ENCODE measurements at places on chromosomes 7 and 10.
A peak's percentile ranks its signal among the peaks of the same experiment; 100 is the strongest.

DNA sequence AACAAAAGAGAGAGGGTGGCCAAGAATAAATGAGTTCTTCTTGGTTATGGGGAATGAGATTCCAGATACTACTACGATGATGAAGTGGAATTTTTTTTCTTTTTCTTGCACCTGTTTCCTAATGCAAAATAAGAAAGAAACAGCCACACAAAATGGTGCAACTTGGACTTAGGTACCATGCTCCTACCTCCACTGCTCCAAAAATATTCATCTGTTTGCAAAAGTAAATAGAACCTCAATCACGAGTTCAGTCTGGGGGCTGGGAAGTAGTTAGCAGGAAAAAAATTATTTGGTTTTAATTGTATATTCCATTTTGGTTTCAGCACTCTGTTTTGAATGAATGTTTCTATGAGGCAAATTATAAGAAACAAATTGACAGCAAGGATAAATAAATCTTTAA lies 73.5 kb downstream of the SLC25A13 start:
- no peak for DNase-seq

GRCh38 chr10:90915766-90916075 lies 5.2 kb downstream of the ANKRD1 start:
- no peak for DNase-seq

GRCh38 chr7:2666155-2666554 lies 21.8 kb upstream of the AMZ1 start:
- DNase-seq, result no peak

DNA sequence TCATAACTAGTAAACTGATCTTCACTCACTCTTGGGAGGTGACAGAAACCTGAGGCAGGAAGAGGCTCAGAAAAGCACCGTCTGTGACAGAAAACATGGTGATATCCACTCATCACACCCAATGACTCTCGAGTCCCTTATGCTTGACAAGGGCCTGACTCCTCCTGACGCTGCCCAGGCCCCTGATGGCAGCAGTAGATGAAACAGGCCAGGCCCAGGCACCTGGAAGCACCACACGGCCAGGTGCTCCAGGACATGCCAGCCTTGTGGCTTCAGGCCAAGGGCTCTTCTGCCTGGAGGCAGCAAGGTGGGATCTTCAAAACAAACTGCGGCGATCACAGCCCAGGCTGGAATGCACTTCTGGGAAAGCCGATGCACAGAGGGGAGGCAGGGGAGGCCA lies 89.3 kb downstream of the MAD1L1 start:
- DNase-seq, result no peak

GRCh38 chr10:7258948-7259523 lies 151.8 kb downstream of the SFMBT2 start:
- DNase-seq, result peak; percentile 64

DNA sequence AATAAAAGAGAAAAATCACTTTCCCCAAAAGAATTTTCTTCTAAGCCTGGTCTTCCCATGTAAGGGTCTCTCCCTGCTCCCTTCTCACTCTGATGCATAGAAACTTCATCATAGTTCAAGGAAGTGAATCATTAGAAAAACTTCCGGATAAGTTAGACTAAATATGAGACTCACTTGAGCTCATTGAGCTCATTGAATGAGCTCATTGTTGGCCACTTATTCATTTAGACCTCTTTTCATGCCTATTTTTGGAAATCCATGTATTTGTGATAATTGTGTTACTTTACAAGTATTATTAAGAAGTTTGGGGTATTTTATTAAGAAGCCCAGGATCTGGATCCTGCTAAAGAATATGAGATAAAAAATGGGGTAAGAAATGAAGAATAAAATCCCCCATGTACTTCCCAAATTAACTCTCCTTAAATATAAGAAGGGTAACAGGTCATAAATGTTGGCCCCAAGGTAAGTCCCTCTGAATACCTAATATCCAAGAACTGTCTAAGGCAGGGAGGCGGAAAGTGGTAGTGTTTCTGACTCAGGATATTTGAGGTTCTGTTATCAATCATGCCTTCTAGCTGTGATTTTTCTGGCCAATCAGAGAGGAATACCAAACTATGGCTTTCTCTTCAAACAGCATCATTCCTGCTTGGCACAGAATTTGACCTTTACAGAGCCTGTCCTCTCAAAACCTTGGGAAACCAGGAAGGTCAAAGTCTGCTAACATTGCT lies 236.5 kb upstream of the PTN start:
- DNase-seq, result no peak

- DNase-seq, result no peak
Measured at GRCh38 chr7:36064676-36065075, 88.4 kb upstream of the EEPD1 start.

- no peak for DNase-seq
Measured at GRCh38 chr7:15368653-15369052, 193.2 kb downstream of the AGMO start.

- DNase-seq, result no peak
Measured at GRCh38 chr10:31708046-31708445, 220.6 kb downstream of the ARHGAP12 start.

DNA sequence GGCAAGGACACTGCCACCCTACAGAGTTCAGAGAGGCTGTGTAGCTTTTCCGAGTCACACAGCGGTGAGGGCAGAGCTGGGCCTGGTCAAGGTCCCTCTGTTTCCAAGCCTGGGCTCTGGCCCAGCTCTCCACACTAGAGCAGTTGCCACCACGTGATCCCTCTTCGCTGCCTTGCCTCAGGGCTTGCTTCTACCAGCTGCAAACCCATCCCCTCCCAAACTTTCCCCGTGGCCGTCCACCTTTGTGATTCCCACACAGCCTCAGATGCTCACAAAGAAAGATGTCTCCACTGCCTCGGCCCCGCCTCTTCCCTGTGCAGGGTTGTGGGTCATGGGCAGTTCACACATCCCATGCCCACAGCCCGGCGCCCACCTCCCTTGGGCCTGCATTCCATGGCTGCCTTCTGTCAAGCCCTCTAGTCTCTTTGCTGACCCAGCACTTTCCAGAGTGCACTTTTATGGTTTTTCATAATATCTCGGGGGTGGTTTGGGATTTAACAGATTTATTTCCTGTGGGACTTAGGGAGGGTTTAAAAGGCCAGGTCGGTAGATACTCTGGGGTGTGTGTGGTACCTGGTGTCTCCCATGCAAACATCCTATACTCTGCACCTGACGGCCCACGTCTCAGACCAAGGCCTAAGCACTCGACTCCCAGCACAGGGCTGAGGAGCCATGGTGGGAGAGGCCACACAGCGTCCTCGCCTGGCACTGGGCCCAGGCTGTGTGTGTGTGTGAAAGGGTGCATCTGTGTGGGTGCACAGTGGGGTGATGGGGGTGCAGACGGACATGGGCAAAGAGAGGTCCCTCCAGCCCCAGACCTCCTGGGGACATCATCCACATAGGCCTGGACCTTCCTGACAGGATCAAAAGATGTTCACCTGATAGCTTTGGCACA lies 59.6 kb downstream of the PKD1L1 start:
- no peak for DNase-seq

GRCh38 chr7:49324040-49324439 lies 399.7 kb downstream of the CDC14C start:
- DNase-seq, result no peak

DNA sequence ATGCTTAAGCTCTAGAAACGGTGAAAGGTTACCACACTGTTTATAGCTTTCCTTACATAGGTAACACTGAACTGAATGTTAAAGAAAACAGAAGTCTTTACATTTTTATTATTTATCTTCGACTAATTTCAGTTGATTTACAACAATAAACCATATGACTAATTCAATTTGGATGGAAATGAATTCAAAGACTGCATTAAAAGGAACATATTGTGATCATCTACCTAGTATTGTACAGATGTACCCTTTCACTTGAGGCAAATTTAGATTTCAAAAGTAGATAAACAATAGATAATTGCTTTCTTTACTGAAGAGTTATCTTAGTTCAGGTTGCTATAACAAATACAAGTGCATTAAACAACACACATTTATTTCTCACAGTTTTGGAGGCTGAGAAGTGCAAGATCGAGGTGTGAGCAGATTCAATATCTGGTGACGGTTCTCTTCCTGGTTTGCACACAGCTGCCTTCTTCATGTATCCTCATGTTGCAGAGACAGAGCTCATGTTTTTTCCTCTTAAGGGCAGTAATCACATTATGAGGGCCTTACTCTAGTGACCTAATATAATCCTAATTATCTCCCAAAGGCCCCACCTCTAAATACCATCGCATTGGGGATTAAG lies 15.0 kb upstream of the ARMC3 start:
- no peak for DNase-seq

DNA sequence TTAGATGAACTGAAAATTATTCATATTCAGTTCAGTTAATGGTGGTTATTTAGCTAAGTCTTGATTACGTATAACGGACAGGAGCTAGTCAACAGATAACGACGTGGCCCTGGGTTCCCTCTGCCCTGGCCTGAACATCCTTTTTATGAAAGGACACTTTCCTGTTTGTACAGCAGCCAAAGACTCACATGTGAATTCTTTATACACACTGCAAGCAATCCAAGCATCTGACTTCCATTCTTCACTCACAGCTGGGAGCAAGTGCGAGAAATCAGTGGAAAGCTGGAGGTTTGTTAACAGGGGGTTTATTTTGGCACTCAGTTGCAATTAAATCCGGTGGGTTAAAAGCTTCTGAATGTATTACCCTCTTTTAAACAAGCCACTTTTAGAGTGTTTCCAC lies 148.1 kb upstream of the GDF10 start:
- DNase-seq, result no peak

DNA sequence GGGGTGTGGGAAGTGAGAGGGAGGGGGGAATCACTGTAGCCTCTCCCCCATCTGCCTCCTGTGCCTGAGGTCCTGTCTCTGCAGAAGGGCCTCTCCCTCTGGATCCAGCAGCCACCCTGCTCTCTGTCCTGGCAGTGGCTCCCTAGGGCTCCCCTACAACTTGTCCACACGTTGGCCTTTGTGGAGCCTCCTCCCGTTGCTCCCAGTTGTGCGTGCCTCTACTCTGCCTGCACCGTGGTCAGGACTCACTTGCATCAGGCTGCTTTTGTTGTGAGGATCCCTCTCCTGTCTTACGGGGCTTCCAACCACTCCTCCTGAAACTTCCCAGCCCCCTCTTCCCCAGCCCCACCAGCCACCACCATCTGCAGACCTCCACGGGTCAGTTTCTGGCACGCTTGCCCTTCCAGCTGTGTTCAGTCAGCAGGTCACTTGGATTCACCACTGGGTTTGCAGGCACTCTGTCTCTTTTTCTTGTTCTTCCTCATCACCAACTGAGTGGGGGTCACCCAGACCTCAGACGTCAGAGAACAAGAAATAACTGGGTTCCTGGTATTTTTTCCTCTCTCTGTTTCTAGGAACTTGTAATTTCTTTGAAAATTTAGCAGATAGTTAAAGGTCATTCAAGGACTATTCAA lies 62.3 kb downstream of the RAMP3 start:
- no peak for DNase-seq

DNA sequence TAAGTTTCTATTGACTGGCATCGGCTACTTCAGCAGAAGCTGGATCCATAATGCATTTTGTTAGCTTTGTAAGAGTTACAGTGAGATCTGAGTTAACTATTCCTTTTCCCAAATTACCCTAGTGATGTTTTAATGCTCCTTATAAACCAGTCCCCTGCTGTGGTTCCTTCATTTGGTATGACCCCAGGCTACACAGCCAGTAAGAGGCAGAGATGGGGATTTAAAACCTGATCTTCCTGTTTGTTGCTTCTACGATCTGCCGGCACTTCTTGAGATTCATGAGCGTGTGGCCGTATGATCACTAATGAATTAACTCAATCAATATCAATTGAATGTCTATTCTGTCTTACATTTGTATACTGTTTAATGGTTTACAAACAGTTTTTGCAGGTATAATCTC lies 86.1 kb downstream of the CACNB2 start:
- DNase-seq, result no peak

- no peak for DNase-seq
Measured at GRCh38 chr7:94656925-94657731, 1.2 kb upstream of the SGCE start.

GRCh38 chr7:82578430-82578829 lies 134.9 kb upstream of the CACNA2D1 start:
- no peak for DNase-seq

DNA sequence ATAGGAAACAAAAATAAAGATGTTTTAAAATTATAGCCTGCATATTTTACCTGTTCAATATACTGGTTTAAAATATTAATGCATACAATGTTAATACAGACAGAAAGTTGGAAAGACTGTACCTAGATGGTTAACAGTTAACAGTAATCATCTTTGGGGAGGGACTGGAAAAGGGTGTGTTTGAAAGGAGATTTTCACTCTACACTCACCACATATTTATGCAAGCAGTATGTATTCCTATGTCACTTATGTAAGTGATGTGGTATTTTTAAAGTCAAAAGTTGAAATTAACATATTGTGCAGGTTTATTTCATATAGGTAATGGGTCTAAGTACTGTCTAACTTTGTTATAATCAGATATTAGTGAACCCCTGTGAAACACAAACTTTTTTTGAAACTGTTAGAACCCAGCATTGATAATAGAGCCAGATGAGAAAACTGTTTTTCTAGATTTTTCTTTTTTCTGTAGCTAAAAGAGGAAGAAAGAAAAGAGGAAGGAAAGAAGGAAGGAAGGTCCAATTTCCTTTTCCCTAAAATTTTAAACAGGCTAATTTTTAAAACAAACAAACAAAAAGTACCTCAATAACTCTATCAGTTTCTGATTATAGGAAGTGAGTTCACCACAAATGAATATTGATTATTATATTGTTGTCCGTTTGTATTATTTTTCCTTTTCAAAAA lies 9.0 kb upstream of the STARD3NL start:
- DNase-seq, result no peak

DNA sequence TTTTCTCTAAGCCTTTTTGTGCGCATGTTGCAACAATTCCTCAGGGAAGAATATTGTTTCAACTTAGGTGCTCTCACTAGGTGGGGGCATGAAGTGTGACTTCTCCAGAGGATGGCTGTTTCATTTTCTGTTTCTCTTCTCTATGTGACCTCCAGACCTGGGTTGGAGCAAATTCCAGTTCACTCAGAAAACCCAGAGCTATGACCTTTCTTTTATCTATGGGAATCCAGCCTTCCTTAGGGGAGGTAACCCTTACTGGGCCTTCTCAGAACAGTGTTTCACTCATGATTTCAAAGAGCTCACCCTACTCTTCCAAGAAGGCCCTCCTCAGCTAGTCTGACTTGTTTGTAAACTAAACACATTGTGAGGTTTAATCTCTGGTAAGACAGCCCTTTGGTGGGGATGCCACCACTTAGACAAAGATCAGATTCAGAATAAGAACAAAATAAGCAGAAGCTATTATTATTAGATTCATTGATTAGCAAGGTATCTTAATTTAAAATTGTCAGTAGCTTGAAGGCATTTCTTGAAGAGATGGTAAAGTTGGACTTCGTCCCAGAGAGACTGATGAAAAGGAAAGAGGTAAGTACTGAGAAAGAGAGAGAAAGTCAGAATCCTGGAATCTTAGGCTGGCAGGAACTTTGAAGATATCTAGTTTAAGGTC lies 16.6 kb upstream of the TAS2R60 start:
- no peak for DNase-seq

GRCh38 chr7:45026013-45026412 lies 26.0 kb downstream of the CCM2 start:
- no peak for DNase-seq

DNA sequence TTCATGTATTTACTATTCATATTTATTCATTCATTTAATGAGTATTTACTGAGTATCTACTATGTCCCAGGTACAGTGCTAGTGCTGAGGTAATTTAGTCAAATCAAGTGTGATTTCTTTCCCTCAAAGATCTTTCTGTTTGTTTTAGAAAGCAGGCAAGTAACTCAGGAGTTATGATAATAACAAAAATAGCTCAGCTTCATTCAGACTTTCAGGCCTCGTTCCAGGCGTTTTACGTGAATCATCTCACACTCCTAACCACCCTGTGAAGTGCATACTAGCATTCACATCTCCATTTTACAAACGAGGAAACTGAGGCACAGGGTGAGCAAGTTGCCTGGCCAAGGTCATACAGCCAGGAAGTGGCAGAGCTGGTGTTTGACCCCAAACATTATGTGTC lies 468.7 kb upstream of the C7orf33 start:
- DNase-seq, result no peak

Measured in CD4-positive, alpha-beta T cell treated with Interleukin-15 for 1 hour (primary cell).